GM13977 (cell line): ENCODE measurements at places on chromosomes 12 and 14.

- no peak for DNase-seq
Measured at GRCh38 chr12:54246011-54246641, 33.8 kb downstream of the CBX5 start.

DNA sequence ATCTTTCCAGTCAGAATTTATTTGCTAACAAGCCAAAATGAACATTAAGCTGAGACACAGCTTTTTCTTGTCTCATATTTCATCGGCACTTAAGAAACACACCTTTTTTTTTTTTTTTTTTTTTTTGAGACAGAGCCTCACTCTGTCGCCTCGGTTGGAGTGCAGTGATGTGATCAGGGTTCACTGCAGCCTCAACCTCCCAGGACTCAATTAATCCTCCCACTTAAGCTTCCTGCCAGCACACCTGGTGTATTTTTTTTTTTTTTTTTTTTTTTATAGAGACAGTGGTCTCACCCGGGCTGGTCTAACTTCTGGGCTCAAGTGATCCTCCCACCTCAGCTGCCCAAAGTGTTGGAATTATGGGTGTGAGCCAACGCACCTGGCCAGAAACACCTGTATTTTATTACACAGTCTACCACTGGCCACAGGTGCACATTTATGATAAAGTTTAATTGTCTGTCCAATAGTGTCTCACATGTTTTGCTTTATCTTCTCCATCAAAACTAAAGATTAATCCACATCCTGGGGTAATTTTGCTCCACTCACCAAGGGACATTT is 62.7 kb downstream of the C2CD5 start:
- DNase-seq, result no peak

- DNase-seq, result peak; percentile 50
Measured at GRCh38 chr12:116547955-116548501, 11.2 kb upstream of the MAP1LC3B2 start.

DNA sequence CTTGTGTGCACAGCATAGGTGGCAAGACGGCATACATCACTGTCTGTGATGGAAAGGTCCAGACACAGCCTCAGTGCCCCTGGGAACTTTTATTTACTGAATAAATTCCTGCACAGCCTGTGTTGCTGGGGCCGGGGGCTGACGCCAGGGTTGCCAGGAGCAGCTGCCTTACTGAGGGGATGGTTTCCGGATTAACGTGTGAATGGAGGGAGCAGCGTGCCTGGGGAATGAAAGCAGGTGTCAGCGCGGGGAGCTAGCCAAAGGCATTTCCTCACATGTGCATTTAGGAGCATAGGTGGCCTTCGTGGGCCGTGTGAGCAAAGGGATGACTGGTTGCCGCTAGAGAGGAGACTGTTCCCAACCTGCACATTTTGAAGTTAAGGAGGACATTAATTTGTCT is 41.6 kb downstream of the SFSWAP start:
- DNase-seq, result no peak

- peak; percentile 98 for DNase-seq
Measured at GRCh38 chr14:73713803-73714655, at the start of gene PNMA1. PNMA1 (minus strand) TSS chr14:73714384; CDS start chr14:73713639, 745 bp downstream.

DNA sequence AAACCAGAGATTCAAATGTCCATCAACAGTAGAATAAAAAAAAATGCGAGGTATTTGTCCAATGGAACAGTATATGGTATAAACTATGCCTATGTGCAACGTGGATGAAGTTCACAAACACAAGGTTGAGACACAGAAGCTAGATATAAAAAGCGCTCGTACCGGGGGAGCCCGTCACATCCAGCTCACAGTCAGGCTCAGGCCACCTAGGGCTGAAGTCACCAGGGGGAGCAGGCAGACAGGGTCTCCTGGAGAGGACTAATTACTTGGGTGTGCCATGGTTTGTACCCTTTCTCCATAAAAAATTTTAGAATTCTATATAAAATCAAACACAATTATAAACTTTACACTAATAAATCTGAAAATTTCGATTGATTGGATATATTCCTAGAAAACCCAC is 13.6 kb downstream of the AHNAK2 start:
- DNase-seq, result no peak

GRCh38 chr14:104597576-104597975 is 7.0 kb downstream of the TMEM179 start:
- no peak for DNase-seq

- no peak for DNase-seq
Measured at GRCh38 chr12:91188778-91189177, 6.2 kb upstream of the DCN start.

DNA sequence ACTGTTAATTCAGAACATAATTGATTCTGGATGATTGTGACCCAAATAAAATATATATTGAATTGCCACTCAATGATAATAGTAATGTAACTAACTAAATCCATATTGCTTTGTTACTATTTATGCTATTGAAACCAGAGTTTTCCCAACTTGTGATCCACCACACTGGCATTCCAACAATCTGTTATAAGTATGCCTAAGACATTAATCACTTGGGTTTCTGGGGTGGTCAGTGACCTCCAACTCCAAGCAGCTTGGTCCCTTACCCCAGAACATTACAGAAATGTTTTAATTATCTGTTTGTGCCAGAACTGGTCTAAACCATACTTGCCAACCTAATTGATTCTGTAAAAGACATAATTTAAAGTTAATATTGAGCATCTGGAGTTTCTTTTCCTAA is 14.6 kb downstream of the CAPS2 start:
- no peak for DNase-seq

GRCh38 chr14:57493467-57494181 is at the start of gene CCDC198:
CCDC198 (minus strand) TSS chr14:57493857; CDS start chr14:57493715, 142 bp downstream.
- DNase-seq, result no peak

GRCh38 chr12:91133871-91134270 is 22.6 kb upstream of the LUM start:
- DNase-seq, result no peak

GRCh38 chr12:43306066-43306465 is 245.9 kb downstream of the ADAMTS20 start:
- no peak for DNase-seq

- DNase-seq, result no peak
Measured at GRCh38 chr12:21438643-21439042, 1.2 kb downstream of the PYROXD1 start.

GRCh38 chr12:111181143-111181726 is 187.7 kb downstream of the PHETA1 start:
- DNase-seq, result no peak

DNA sequence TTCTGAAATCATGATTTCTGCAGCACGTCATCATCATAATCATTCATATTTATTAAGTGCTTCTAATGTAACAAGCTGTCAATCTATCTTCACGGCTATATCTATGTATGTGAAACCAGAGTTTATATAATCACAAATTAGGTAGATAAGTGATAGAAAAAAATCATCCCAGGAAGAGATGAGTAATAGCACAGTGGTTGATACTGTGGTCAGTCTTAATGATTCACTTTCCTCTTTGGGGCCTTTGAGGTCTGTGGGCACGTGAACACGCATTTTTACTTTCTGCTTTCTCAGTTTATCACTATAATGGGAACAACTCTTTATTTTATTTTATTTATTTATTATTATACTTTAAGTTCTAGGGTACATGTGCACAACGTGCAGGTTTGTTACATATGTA is 265.9 kb upstream of the NOVA1 start:
- no peak for DNase-seq

GRCh38 chr12:22543246-22544037 is 900 bp downstream of the C2CD5 start:
- DNase-seq, result peak; percentile 52

DNA sequence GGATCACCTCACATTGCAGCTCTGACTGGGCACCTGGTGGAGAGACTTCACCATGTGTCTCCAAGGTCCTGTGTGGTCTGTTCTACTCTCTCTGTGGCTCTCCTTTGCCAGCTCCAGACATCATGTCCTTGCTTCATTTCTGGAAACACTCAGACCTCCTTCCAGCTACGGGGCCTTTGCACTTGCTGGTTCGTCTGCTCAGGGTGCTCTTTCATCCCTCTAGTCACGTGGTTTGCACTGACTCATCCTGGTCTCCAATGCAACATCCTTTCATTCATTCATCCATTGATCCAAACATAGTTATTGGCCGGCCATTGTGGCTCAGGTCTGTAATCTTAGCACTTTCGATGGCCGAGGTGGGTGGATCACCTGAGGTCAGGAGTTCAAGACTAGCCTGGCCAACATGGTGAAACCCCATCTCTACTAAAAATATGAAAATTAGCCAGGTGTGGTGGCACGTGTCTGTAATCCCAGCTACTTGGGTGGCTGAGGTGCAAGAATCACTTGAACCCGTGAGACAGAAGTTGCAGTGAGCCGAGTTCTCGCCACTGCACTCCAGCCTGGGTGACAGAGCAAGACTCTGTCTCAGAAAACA is 23.9 kb upstream of the CCDC63 start:
- DNase-seq, result no peak

- DNase-seq, result peak; percentile 56
Measured at GRCh38 chr12:47882781-47883546, 21.8 kb downstream of the VDR start.

DNA sequence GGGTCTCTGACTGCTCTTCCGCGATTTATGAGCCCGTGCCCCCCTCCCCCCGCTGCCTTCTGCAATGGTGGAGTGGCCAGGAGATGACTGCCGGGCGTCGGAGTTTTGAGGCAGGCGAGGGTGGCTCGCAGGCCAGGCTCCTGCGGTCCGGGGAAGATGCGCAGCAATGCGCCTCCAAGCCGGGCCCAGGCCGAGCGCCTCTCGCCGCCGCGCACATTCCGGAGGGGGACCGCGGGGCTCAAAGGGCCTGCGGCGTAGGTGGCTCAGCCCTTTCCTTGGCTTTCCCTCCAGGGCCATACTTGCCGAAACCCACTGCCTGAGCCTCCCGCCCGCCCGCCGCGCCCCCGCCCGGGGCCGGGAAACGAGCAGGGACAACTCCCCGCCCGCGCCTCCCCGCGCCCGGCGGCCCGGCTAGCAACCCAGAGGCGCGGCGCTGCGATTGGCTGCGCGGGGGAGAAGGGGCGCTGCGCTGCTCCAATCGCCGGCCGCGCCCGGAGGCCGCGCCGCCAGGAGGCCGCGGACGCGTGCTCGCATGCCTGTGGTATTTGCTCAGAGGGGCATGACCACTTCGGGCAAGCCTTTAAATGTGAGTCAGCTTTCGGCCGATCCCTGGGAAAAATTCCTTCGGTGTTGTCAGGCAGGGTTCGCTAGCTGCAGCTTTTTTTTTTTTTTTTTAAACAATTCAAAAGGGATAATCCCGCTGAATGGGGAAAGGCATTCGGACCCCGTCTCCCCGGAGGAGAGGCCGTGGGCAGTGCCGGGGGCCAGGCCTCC is 157.9 kb upstream of the PARP11 start:
- DNase-seq, result peak; percentile 96

DNA sequence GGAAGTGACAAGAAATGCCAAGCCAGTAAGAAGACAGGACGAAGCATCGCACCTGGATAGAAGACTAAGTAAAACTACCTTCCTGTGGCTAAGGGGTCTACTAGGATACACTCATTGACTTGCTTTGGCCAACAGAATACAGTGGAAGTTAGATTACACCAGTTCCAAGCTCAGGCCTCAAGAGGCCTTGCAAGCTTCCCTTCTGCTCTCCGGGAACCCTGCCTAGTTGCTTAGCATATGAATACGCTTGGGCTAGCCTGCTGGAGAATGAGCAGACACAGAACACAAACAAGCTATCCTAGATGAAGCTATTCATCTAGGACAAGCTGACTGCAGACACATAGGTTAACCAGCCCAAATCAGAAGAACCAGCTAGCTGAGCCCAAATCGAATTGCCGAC is 97.0 kb downstream of the DPF3 start:
- no peak for DNase-seq

DNA sequence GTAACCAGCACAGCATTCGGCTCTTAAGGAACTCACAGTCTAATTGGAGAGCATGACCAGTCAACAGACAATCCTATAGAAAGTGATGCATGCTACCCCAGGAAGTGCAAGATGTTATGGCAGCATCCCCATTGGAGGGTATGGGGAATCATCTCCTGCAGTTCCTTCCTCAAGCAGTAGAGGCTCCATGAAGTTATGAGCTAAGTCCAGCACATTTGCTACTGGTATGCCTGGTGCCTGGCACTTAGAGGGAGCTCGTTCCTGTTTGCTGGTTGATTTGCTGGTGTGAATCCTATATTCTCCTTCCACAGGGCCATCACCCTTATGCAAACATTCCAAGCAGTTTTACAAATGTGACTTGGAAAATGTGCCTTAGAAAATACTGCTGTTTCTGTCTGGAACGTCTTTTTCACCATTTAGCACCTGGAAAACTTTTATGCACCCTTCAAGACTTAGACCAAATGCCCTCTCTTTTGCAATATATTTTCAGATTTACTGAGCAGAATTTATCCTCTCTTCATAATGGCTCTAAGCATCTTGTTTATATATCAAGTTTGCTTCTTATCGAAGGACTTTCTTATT is 136.1 kb upstream of the WSCD2 start:
- DNase-seq, result peak; percentile 10

DNA sequence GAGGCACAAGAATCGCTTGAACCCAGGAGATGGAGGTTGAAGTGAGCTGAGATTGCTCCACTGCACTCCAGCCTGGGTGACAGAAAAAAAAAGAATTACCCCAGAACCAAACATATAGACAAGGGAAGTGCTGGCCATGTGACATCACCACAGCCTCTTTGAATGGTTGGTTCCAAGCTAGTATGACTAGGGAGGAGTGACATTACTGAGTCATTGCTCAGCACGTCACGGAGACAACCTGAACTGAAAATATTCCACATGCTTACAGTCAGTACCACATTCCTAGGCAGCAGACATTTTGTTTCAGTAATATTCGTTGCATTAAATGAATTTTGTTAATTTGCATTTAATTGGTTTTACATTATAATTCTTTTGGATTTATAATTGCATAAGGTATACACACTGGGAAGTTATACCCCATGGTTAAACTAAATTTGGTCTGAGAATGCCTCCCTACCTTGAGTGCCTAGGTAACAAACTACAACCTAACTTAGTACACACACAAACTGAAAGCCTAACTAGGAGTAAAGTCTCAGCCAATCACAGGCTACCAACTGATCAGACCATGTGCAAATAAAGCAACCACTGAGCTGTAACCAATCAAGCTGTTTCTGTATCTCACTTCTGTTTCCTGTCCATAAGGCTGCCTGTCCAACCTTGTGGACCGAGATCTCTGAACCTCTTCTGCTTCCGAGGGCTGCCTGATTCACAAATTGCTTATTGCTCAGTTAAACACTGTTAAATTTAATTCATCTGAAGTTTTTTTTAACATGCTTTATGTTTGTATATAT is 164.4 kb downstream of the CAND1 start:
- DNase-seq, result no peak

- peak; percentile 41 for DNase-seq
Measured at GRCh38 chr12:4809013-4809448, 88.8 kb downstream of the GALNT8 start.

DNA sequence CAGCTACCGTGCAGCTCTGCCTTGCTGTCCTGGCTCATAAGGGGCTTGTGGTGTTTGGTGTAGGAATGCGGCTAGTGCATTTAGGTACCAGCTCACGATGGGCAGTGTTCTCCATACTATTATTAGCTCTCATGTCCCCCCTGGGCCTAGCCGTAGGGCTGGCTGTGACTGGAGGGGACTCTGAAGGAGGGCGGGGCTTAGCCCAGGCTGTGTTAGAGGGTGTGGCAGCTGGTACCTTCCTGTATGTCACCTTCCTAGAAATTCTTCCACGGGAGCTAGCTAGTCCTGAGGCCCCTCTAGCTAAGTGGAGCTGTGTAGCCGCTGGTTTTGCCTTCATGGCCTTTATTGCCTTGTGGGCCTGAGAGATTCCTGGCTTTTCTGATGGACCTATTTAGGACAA is 2.1 kb downstream of the SLC39A2 start:
- DNase-seq, result no peak
